ENCODE measurements at places on chromosomes 7 and 10.

DNA sequence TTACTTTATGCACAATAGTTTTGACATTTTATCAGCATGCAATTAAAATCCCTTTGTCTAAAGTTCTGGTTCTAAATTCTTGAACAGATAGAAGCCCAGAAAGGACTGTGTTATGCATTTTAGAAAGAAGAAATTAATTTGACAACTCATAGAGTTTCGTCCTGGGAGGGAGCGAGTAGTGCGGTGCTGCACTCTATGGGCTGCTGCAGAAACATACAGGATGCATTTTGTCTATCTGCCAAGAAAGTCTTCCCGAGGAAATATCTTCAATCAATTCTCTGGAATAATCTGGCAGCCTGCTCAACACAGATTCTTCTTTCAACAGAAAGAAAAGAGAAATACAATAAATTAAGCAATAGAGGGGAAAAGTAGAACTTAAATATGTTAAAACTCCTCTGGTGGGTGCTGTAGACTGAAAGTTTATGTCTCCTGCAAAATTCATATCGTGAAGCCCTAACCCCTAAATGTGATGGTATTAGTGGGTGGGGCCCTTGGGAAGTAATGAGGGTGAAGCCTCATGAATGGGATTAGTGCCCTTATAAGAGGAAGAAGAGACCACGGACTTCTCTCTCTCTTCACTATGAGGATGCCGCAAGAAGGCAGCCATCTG lies 39.0 kb upstream of the IFRD1 start:
- no peak for DNase-seq

DNA sequence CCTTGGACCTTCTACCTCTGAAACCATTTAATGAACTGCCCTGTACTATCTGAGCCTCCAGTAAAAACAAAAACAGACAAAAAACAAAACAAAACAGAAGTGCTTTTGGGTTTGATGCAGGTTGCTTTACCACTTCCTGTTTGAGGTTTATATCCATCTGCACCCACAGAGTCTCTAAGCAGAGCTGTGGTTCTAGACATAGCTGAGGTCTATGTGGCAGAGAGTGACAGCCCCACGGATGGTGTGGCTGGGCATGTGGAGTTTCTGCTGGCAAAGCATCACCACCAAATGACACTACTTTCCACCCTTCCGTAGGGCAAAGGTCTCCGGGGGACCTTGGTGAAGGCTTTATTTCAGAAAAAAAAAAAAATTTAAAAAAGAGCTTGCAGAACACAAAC lies 754.2 kb downstream of the GRID1 start:
- no peak for DNase-seq

DNA sequence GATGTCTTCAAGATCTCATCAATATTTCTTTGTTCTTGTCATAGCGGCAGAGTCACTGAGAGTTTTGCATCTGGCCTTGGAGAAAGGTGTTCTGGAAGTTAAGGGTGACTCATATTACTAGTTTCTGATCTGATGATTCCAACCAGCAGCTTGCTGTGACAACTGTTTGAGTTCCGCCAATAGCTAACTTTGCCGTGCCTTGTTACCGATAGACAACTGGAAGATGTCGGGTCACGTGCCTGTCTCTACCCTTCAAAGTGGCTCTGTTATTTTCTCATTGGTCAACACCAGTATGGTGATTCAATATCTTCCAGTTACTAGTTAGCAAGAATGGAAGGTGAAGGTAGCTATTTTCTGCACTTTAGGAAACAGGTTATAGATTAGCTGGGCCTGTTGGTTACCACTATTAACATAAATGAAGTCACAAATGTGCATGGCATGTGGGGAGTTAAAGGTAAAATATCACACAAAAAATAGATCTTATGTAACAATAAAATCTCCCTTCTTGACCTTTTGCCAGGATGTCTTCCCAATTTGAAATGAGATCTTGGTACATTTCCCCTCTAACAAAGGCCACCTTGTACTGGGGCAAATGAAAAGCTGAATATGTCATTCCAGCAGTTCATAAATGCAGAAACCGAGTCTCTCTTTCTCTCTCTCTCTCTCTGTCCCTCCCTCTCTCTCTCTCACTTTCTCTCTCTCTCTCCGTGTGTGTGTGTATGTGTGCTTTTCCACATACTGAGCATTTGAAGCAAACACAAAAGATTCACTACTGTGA lies 2.6 kb upstream of the MGAM2 start:
- DNase-seq: no peak

DNA sequence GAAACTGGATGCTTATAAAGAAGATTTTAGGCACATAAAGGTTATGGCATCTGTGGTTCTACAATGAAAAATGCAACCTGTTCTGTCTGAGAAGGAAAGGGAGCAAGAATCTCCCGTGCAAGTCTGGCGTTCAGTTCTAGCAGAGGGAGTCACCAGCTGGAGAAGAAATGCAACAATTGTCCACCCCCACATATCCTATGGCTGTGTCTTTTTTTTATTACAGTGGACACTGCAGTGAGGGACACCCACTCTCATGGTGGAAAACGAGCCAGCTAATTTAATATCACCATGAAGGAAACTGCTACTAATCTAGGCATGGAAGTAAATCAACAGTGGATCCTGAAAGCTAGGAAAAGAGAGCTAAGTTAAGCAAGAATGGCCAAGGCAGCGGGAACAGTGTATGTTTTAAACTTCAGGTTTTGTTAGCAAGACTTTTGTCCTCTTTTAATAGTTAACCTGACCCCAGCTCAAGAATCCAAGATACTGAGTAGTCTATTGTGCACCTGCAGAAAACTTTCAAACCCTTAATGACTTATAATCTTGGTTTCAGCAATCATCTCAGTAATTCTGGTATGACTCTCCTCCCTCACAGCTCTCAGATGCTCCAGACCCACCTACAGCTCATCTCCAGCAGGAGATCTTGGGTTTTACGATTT lies 149.3 kb downstream of the FGFR2 start:
- DNase-seq: no peak

DNA sequence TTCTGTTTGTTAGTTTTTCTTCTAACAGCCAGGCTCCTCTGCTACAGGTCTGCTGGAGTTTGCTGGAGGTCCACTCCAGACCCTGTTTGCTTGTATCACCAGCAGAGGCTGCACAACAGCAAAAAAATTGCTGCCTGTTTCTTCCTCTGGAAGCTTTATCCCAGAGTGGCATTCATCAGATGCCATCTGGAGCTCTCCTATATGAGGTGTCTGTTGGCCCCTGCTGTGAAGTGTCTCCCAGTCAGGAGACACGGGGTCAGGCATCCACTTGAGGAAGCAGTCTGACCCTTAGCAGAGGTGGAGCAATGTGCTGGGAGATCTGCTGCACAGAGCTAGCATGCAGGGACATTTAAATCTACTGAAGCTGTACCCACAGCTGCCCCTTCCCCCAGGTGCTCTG lies 26.7 kb upstream of the CROT start:
- DNase-seq: no peak

- DNase-seq: no peak
These were observed 42.4 kb downstream of the TNS3 start for GRCh38 chr7:47539398-47540052.

DNA sequence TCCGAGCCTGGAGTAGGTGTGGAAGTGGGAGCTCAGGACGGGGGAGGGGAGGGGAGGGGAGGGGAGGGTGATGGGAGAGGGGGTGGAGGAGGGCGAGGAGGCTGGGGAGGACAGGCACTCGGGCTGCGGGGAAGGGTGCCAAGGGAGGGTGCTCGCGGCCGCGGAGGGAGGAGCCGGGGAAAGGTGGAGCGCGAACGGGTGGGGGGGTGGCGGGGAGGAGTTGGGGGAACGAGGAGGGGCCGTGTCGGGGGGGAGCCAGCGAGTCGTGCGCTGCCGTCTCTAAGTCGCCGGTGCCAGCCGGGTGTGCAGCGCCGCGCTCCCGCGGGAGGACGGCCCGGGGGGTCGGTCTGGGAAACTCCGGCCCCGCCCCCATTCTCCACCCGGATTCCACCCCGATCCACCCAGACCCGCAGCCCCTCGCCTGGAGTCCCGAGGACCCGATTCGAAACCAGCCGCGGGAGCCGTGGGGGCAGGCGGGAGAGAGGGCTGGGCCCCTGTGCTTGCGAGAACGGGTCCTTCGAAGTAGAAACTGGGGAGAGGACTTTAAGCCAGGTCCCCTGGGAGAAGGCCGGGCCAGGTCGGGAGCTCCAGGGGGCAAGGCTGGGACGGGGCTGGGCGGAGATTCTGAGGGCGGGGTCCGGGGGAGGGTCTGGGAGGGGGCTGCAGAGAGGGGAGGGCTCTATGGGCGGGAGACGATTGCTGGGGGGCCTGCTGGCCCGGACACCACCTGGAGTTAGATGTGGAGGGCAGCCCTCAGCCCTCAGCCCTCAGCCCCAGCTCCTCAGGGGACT lies at the start of gene ZNF467:
ZNF467 (minus strand) TSS at position 143 of the 791 bp plus-strand sequence. CDS start 2,556 bp downstream, outside the sequence.
- peak; percentile 49 for DNase-seq

- no peak for DNase-seq
These were observed 29.8 kb downstream of the DNAH11 start for GRCh38 chr7:21572331-21573313.

DNA sequence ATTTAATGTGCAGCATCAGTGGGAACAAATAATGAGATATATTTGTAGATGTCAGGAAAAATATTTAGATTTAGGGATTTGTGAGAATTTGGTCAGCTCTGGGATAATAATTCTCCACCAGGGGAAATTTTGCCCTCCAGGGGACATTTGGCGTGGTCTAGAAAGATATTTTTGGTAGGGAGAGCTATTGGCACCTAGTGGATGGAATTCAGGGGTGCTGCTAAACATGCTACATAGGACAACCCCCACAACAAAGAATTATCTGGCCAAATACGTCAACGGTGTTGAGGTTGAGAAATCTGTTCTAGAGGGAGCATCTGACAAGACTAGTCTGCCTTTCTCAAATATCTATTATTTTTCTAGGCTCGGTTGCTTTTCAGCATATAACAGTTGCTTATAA lies 2.1 kb downstream of the ADK start:
- no peak for DNase-seq

DNA sequence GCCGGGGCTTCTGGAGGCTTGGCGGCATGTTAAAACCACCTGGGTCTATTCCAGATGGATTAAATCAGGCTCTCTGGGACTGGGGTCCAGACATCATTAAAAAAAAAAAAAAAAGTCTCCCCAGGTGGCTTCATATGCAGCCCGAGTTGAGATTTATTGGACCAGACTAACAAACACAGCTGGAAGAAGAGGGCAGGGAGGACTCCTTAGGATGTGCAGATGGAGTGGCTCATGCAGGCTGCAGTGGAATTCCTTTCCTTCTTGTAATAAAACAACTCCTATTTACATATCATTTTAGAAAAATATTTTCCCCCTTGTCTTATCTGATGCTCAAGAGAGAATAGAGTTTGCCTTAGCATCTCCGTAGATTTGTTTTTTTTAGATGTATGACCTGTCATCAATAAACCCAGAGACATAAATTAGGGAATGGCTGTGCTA lies 238.1 kb downstream of the CAMK1D start:
- no peak for DNase-seq

DNA sequence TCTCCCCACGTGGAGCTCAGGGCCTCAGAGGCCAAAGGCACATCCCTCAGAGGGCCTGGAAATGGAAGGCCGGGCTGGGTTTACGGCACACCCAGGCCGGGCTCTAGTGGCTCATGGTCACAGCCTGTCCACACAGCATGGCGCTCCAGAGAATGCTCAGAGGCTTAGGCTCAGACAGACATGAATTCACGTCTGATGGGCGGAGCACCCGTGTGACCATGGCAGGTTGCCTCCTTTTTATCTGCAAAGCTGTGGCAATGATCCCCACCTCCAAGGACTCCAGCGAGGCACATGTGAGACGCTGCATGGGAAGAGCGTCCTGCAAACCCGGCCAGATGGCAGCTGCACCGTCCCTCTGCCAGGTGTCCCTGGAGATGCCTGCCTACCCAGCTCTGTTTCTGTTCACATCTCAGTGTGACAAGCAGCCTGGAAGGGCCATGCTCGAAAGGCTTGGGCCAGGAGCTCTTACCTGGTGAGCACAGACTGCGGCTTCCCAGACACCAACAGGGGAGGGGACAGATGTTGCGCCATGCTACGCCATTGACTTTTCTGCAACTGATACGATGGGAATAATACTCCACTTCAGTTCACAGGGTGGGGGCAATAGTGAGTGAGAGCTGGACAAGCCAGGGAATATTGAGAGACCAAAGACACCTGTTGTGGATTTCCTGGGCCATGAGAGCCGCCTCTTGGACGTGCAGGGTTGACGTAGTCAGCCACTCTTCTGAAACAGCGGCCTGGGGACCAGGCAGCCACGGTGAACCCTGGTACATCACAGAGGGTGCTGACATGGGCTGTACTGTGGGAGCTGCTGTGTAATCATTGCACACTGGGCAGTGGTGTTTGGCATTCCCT lies 34.4 kb upstream of the FAM20C start:
- DNase-seq: no peak

GRCh38 chr7:29619848-29620555 lies 56.4 kb downstream of the PRR15 start:
- DNase-seq: no peak

GRCh38 chr10:124619195-124619594 lies 125.0 kb downstream of the FAM53B start:
- DNase-seq: no peak

- no peak for DNase-seq
These were observed 28.6 kb downstream of the ADARB2 start for GRCh38 chr10:1708746-1709145.

- no peak for DNase-seq
These were observed 15.3 kb downstream of the SLC25A13 start for GRCh38 chr7:96306385-96307125.

DNA sequence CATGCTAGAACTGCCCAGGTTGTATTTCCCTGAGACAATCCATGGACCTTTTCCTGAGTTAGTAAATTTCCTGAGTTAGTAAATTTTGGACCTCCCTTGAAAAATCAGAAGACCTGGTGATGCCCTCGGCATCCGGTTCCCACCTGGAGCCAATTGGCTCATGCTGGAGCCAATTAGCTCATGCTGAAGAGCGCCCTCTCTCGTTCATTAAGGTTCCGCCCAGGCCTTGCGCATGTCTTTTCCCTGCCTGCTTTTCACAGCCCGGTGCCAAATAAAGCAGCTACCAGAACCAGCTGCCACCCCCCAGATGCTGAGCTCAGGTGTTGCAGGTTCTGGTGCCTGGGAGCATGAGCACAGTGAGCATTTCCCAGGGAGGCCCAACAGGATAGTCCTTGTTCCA lies 96.2 kb downstream of the APBB1IP start:
- no peak for DNase-seq

DNA sequence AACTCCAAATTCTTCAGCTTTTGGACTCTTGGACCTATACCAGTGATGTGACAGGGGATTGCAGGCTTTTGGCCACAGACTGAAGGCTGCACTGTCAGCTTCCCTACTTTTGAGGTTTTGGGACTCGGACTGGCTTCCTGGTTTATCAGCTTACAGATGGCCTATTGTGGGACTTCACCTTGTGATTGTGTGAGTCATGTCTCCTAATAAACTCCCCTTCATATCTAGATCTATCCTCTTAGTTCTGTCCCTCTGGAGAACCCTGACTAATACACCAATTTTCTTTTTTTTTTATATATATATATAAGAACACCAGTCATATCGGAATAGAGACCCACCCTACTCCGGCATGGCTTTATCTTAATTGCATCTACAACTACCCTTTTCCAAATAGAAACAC lies 166.8 kb downstream of the ETV1 start:
- no peak for DNase-seq

DNA sequence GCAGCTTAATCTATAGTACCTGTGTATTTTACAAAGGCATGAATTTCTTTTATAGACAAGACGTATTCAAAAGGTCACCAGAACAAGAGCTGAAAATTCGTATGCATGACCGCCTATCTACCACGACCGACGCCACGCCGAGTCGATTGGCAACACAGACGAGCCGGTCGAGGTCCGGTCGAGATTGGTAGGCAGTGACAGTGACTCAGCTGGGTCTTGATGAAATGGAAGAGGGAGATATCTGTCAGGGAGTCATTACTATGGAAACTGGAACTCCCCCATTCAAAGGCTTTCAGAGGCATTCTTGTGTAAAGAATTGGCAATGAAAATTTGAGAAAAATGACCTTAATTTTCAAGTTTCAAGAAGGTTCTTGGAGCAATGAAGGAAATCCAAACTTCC lies 2.1 kb downstream of the ATP5MK start:
- DNase-seq: no peak

Measured in activated T-cell treated with anti-CD3 and anti-CD28 coated beads for 1 hour (primary cell).